ENCODE measurements at places on chromosomes 4 and X.

DNA sequence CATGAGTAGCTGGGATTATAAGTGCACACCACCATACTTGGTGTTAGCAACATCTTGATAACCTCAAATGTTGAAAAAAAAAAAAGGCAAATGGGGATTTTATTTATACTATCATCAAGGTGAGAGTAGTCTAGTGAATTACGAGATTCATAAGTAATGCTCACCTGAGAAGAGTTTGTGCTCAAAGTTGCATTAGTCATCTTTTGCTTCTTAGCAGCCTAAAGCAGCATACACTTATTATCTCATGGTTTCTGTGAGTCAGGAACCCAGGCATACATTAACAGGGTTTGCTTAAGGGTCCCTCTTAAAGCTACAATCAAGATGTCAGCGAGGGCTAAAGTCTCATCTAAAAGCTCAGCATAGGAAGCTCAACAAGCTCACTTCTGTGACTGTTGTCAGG lies 8.2 kb upstream of the EXOSC9 start:
- no peak for DNase-seq

DNA sequence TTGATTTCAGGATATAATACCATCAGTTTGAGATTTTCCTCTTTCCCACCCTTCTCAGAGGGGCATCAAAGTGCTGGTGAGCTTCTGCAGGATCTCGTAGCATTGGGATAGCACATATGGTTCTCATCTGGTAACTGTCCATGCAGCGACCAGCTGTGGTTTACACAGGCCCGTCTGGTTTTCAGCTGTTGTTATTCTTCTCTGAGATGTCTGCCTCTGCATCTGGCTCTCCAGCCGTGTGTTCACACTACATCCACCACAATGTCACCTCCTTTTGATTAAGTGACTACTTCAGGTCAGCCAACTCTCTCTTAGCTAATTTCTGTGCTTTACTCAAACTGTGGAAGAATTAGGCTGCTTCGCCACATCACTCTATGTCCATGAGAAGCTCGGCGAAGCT lies 676.7 kb upstream of the TENM3 start:
- peak; percentile 53 for DNase-seq

DNA sequence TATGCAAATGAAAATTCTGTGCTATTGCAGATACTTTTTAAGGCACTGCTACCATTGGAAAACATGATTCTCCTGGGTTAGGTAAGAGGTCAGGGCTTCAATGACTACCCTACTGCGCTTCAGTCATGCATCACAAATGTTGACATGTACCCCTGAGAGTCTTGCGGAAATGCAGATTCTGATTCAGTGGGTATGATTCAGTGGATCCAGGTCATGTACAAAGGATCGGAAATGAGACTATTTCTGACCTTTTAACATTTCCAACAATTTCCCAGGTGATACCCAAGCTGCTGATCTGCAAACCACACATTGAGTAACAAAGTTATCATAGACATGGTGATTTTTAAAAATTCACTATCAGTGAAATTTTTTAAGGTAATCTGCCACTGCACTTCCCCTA lies 62.6 kb downstream of the DDX53 start:
- DNase-seq, result no peak

- DNase-seq, result no peak
Measured at GRCh38 chr4:99834569-99834968, 17.9 kb downstream of the DAPP1 start.

GRCh38 chr4:143294310-143294709 lies 42.4 kb upstream of the GAB1 start:
- DNase-seq, result peak; percentile 70

- no peak for DNase-seq
Measured at GRCh38 chr4:87919941-87920340, 55.6 kb upstream of the SPP1 start.

- no peak for DNase-seq
Measured at GRCh38 chr4:16503421-16504100, 277.3 kb upstream of the TAPT1 start.

GRCh38 chr4:179165000-179165738 lies 1722.9 kb upstream of the AGA start:
- DNase-seq, result no peak

DNA sequence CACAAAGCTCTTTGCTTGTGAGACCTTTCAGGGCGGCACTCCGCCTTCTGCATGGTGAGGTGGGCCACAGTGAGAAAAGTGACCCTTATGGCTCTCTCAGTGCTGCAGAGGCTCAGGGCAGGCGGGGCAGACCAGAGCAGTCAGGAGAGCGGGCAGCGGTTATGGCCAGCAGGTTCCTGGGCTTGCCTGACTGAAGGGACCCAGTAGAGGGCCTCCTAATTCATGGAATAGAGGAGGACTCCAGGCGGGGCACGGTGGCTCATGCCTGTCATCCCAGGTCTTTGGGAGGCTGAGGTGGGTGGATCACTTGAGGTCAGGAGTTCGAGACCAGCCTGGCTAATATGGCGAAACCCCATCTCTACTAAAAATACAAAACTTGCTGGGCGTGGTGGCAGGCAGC lies 91.4 kb downstream of the CLNK start:
- DNase-seq, result no peak

- no peak for DNase-seq
Measured at GRCh38 chrX:82734140-82734539, 774.0 kb upstream of the POU3F4 start.

GRCh38 chr4:5708449-5709206 lies at the start of gene EVC2:
TSS of gene EVC2 (minus strand) at chr4:5708559. CDS start at chr4:5708513, 46 bp downstream.
- DNase-seq, result no peak

GRCh38 chrX:130770615-130771014 lies 132.4 kb downstream of the ENOX2 start:
- no peak for DNase-seq
